ENCODE measurements at places on chromosomes 13 and 19.

GRCh38 chr13:99871249-99871898 lies 100.2 kb downstream of the ZIC5 start:
- DNase-seq = no peak

DNA sequence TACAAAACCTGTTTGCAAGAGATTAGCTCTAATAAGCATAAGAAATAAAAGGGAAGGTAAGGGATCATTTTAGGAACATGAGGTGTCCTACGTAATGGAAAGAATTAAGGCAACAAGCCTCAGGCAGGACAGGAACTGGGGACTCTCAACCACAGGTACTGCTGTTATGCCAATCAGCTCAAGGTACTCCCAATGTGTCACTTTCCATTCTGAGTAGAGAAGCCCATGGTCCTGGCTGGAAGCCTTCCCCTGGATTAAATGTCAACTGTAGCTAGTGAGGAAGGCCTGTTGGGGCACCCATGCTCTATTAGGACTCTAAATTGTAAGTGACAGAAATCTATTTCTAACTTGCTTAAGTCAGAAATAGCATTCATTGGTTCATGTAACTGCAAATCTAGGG lies 134.6 kb downstream of the DPF1 start:
- no peak for DNase-seq

DNA sequence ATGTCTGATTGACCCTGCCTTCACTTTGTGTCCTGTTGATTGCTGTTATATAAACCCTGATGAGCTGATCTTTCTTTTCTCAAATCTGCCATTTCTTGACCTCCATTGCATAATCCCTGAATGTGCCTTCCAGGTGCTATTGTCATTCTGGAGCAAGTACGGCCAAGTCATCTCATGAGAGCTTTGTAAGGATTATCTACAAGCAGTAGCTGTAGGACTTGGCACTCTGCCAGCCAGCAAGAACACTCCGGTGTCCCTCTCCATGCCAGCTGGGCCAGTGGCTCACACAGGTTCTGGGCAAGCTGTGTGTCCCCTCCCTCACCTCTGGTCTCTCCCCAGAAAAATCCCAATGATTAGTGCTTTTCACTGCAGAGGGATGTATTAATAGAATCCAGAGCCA lies 348.1 kb downstream of the FOXO1 start:
- DNase-seq = no peak

GRCh38 chr13:110616103-110617101 lies 1.1 kb downstream of the NAXD start:
- DNase-seq = peak; percentile 74

GRCh38 chr13:114031631-114032030 lies 57.8 kb upstream of the C13orf46 start:
- no peak for DNase-seq

DNA sequence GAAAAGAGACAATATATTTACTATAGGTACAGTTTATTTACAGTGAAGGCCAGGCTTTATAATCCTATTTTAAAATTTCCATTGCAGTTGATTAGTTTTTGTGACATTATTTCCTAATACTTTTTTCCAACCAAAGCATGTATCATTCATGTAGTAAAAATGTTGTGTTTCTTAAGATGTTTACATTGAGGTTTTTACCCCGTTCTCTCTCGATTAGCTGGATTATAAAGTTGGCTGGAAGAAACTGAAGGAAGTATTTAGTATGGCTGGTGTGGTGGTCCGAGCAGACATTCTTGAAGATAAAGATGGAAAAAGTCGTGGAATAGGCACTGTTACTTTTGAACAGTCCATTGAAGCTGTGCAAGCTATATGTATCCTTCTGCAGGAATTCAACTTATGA lies 21.2 kb downstream of the HNRNPM start:
- no peak for DNase-seq

GRCh38 chr13:92232871-92233270 lies 834.5 kb downstream of the GPC5 start:
- DNase-seq = no peak

DNA sequence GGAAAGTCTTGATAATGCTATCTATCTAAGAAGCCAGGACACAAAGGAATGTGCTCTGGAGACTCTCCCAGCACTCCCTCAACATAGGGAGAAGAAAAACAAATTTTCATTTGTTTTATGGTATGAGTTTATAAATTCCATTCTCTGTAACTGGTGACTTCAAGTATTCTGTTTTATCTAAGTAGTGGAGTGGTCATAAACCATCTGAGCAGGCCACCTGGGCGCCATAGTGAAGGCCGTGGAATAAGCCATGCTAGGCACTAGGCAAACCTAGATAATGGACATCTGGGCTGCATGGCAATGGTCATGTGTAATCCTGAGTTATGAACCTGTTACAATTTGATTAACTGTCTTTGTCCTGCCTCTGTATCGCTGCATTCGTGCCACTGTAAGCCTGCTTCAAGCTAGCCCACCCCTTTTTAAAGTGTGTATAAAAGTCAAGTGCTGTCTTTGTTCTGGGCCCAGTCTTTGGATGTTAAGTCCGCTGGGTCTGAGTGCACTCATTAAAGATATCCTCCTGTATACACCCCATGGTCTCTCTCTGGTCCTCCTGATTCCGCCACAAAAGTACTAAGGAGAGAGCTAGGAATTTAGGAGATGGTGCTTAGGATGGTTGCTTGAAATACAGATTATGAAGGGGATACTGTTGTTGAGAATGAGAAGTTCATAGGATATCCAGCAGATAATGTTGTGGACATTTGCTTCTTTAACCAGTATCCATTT lies 13.2 kb downstream of the GTF2F2 start:
- no peak for DNase-seq

DNA sequence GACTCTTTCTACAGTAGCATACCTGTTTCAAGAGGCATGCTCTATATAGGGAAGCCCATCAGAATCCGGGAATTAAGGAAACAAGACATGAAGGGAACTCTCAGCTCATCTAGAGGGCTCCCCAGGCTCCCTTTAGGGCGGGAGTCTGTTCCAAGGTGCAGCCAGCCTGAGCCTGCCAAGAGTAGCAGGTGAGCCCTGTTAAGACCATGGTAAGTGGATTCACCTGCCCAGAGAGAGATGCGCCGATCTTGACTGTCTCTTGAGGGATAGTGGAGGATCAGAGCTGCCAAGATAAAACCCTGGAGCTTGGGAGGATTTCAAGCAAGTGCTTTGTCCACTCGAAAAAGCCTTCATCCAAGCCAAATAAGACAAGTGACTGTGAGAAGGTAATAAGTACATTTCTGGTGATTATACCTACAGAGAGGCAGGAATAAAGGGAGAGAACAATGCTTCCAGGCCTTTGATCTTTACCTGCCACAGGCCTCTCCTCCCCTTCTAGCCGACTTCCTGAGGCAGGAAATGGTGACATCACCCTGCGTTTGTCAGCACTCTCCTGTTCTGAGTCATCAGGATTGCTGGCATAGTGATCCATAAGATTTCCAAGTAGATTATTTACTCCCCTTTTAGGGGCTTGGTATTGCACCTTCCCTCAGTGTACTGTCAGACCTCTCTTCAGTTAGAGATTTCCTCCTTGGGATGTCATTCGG lies 31.5 kb downstream of the KLF5 start:
- no peak for DNase-seq

GRCh38 chr19:41746593-41747227 lies 8.6 kb upstream of the CEACAM6 start:
- peak; percentile 71 for DNase-seq

GRCh38 chr13:28117689-28118377 lies 17.5 kb upstream of the FLT3 start:
- no peak for DNase-seq
